ENCODE measurements at places on chromosomes 2 and 18. TPM values are rescaled to one million over a fixed set of nuclear protein-coding genes. Genes with fewer than 3 reads are reported as not detected.

TSPYL6 gene
- total RNA-seq: not detected

SYT4 gene
- total RNA-seq: not detected

DCDC2C gene
- not detected for total RNA-seq

C2orf66 gene
- 0.32 TPM for total RNA-seq

TTC27 gene
- total RNA-seq: 14.9 TPM

DUSP28 gene
- 6.8 TPM for total RNA-seq

NDC80 gene
- total RNA-seq: 103 TPM

EFEMP1 gene
- not detected for total RNA-seq

RTP5 gene
- not detected for total RNA-seq

SIX2 gene
- total RNA-seq: not detected

ALPG gene
- not detected for total RNA-seq

DNA sequence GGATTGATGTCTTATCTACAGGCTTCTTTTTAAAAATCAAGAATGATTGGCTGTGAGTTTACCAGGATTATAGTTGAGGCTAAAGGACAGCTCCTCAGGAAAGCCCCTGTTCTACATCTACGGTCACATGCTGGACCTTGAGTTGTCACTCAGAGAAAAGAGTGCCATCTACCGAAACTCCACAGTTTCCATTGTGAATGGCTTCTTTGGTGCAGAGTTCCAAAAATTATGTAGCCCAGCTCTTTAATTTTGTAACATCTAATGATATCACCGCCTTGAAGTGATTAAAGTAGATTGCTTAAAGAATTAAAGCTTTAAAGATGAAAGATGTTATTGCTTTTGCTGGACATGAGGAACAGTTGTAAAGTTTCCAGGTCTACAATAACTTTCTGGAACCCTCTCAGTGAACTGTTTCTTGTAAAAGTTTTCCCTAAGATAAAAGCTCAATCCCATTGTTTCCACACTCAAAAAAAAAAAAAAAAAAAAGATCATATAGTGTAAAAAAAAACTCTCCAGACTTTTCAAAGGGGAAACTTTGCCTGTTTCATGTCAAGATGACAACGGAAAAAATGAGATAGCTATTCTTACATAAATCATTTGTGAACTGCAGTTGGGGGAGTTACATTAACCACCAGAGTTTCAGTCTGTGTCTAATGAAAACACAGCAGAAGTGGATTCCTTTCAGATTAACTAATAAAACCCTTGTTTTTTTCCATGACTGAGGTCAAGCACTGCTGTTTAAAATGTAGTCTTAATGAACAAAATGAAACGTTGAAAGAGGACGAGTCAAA, 4.3 kb downstream of the COL3A1 start:
- peaks cover 6% of the 10 kb centered on the region for H3K4me1 ChIP-seq
- no peak for DNase-seq
- H3K27me3 ChIP-seq: no peaks in the 10 kb centered on the region
- no peaks in the 10 kb centered on the region for H3K36me3 ChIP-seq
- no peak overlapping the region for H3K27ac ChIP-seq

DNA sequence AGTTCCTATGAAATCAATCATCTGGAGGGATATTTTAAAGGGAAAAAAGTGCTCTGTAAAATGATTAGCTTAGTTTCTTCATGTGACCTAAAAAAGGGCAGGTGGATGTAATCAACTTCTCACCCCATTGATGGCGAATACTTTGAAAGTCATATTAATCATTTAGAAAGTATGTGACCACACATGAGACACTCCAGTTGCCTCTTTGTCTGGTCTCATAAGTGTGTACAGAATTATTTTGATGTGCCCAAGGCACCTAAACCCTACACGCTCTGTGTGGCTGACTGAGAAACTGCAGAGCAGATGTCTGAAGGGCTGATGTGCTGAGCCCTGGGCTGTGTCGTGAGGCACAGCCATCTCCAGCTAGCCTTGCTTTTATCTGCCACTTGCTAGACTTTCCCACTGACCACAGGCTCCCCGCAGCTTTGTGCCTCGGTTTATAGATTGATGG, 26.9 kb downstream of the SGPP2 start:
- H3K4me3 ChIP-seq: no peak overlapping the region
- no peak for DNase-seq
- H3K27me3 ChIP-seq: peaks cover 5% of the 10 kb centered on the region
- no peaks in the 10 kb centered on the region for H3K4me1 ChIP-seq
- H3K27ac ChIP-seq: no peak overlapping the region

- peaks cover 5% of the 10 kb centered on the region for H3K27me3 ChIP-seq
- DNase-seq: no peak
- no peaks in the 10 kb centered on the region for H3K36me3 ChIP-seq
- no peaks in the 10 kb centered on the region for H3K4me1 ChIP-seq
Measured at GRCh38 chr18:11664286-11664685, 24.8 kb upstream of the GNAL start.

GRCh38 chr18:59015531-59016152, 124.0 kb upstream of the SEC11C start:
- peaks cover 27% of the 10 kb centered on the region for H3K27me3 ChIP-seq
- H3K27ac ChIP-seq: no peak overlapping the region
- no peak overlapping the region for H3K4me3 ChIP-seq
- no peaks in the 10 kb centered on the region for H3K4me1 ChIP-seq

- no peak overlapping the region for H3K4me3 ChIP-seq
- peaks cover 21% of the 10 kb centered on the region for H3K27me3 ChIP-seq
- H3K4me1 ChIP-seq: no peaks in the 10 kb centered on the region
- DNase-seq: no peak
- H3K36me3 ChIP-seq: no peaks in the 10 kb centered on the region
- H3K27ac ChIP-seq: no peak overlapping the region
Measured at GRCh38 chr2:111967018-111967417, 68.6 kb downstream of the MERTK start.

GRCh38 chr18:27599202-27599829, 414.2 kb upstream of the CHST9 start:
- DNase-seq: peak; percentile 43
- no peak overlapping the region for H3K4me3 ChIP-seq
- H3K27ac ChIP-seq: no peak overlapping the region
- H3K4me1 ChIP-seq: no peaks in the 10 kb centered on the region

GRCh38 chr2:75764611-75765010, 53.9 kb upstream of the GCFC2 start:
- H3K4me3 ChIP-seq: no peak overlapping the region
- no peak overlapping the region for H3K27ac ChIP-seq
- no peaks in the 10 kb centered on the region for H3K36me3 ChIP-seq
- no peaks in the 10 kb centered on the region for H3K4me1 ChIP-seq

GRCh38 chr2:67991456-67991855, 71.3 kb downstream of the C1D start:
- no peaks in the 10 kb centered on the region for H3K4me1 ChIP-seq
- no peak overlapping the region for H3K27ac ChIP-seq
- no peak overlapping the region for H3K4me3 ChIP-seq

DNA sequence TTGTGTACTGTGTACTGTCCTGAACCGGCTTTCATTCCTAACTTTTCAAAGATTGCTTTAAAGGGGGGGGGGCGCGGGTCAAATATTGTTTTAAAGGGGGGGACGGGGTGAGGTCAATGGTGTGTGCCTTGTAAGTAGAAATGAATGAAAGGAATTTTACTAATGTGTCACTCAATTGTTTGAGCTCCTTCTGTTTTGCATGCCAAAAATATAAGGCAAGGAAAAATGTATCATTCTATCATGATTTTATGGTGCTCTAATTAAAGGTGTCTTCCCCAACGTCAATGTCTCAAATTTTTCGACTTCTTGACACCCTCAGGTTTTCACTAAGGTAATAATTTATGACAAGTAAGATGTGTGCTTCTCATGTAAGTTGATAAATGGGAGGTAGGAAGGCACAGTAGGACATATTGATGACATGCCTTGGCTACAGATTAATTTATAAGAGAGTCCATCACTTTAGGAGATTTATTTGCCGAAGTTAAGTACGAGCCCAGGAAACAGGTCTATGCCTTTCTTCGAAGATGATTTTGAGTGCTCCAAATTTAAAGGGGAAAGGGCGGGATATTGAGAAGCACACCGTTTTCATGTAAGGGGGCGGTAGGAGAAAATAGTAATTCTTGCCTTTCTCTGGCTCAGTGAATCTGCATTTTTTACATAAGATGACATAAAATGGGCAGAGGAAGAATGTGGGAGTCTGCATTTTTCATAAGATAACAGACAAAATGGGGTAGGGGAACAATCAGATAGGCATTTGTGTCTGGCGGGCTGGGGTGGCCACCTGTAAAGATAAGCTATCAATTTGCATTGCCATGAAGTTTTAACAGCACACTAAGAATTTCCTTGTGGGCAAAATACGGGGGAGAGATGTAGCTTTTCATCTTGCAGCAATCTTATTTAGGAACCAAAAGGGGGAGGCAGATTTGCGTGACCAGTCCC, 1.2 kb upstream of the TRAPPC8 start:
- peak overlapping the region; percentile 88 for H3K27ac ChIP-seq
- H3K4me1 ChIP-seq: peaks cover 37% of the 10 kb centered on the region
- no peaks in the 10 kb centered on the region for H3K27me3 ChIP-seq

DNA sequence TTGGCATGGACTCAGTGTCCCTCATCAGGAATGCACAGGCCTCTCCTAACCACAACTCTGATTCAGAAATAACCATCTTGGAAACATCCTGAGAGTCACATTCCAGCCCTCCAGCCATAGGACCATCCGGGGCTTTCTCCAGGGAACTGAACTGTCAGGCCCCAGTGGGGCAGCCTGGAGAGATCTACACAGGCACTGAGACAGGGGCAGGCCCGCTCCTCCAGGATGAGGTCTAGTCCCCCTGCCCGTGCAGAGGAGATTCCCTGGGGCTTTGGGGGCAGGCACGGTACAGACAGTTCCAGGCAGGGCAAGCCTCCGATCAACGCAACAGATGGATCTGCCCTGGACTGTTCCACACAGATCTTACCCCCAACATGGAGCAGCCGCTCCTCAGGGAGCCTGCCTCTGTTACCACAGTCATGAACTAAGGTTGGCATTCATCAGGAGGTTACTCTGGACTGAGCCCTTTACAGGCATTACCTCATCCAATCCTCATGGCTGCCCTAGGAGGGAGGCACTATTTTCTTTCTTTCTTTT, 12.0 kb downstream of the KCNK3 start:
- H3K27me3 ChIP-seq: peaks cover 3% of the 10 kb centered on the region
- no peak overlapping the region for H3K27ac ChIP-seq
- no peaks in the 10 kb centered on the region for H3K4me1 ChIP-seq
- no peak overlapping the region for H3K4me3 ChIP-seq
- no peak for DNase-seq

GRCh38 chr2:26711457-26712161, 19.1 kb downstream of the KCNK3 start:
- H3K4me1 ChIP-seq: no peaks in the 10 kb centered on the region
- no peak overlapping the region for H3K27ac ChIP-seq
- no peak overlapping the region for H3K4me3 ChIP-seq
- no peaks in the 10 kb centered on the region for H3K36me3 ChIP-seq
- DNase-seq: no peak

DNA sequence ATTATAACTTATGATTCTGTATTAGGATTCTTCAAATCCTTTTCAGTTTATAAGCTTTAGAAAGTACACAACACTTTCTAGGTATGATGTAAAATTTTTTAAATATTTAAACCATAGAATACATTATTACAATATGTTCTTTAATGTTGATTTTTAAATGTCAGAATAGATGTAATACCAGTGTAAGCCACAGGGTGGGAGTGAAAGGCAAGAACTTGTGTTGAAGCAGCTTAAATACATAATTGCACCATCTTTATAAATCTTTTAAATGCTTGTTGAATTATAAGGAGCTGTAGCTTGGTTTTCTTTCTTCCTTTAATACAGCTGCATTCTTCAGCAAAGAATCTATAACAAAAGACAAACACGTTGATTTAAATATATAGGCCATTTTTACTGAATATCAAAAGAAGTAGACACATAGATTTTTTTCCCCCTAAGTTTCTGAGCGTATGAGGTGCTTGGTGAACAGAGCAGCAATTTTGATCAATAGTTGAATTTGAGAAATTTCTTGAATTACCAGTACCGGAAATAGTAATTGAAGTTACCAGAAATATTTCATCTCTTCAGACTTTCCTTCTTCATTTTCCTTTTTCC, 63.0 kb downstream of the TANK start:
- H3K4me1 ChIP-seq: peaks cover 2% of the 10 kb centered on the region
- no peak overlapping the region for H3K27ac ChIP-seq
- no peak overlapping the region for H3K4me3 ChIP-seq
- H3K36me3 ChIP-seq: peaks cover 25% of the 10 kb centered on the region

DNA sequence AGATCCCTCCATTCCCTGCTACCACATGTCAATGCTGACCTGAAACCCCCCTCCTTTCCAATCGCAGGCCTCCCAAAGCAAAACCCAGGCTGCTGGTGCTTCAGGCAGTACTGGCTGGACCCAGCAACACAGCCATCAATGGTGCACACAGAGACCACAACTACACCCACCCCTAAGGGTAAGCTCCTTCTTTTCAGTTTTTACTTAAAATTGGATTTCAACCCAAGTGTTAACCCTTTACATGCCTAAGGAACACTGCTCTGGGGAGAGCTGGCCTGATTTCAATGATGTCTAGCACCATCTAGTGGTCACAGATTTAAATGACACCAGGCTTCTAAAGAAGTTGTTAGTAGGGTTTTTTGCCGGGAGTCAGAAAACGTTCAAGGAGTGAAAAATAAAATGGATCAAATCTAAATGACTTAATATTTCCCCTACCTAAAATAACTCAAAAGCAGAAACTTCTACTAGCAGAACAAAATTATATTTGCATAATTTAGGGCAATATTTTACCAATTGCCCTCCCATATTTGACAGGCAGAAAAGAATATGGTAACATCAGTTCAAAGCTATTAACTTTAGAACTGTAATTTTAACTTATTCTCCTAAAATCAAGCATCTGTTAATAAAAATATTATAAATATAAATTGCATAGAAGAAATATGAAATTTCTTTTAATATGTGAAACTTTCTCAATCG, 24.6 kb downstream of the FECH start:
- DNase-seq: peak; percentile 52
- H3K27me3 ChIP-seq: no peaks in the 10 kb centered on the region
- no peak overlapping the region for H3K4me3 ChIP-seq
- no peaks in the 10 kb centered on the region for H3K4me1 ChIP-seq

DNA sequence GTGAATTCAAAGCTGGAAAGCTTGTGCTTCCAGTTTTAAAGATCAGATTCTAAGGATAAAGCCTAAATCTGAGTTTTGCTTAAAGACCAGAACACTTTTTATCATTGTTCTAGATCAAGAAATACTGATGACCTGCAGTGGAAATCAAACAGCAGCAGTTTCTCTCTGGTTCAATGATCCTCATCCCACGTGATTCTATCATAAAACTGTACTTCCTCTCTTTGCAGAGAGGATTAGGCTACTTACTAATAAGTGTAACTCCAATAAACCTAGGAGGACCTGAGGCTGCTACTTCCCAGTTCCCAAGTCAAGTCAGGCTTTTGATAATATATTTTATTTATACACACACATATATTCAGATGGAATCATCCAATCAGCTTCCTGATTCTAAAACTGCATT, 81.9 kb downstream of the TCF4 start:
- H3K4me1 ChIP-seq: no peaks in the 10 kb centered on the region
- no peak overlapping the region for H3K4me3 ChIP-seq
- DNase-seq: no peak
- H3K36me3 ChIP-seq: no peaks in the 10 kb centered on the region
- peaks cover 2% of the 10 kb centered on the region for H3K27me3 ChIP-seq
- no peak overlapping the region for H3K27ac ChIP-seq
